ENCODE measurements at places on chromosomes 1 and 21. TPM values are rescaled to one million over a fixed set of nuclear protein-coding genes. Genes with fewer than 3 reads are reported as not detected.

- H3K4me3 ChIP-seq, result no peak overlapping the region
- H3K4me1 ChIP-seq, result no peaks in the 10 kb centered on the region
- H3K27me3 ChIP-seq, result no peaks in the 10 kb centered on the region
- H3K36me3 ChIP-seq, result no peaks in the 10 kb centered on the region
- no peak for DNase-seq
Observed at GRCh38 chr1:168903237-168903830, 174.3 kb upstream of the DPT start.

DNA sequence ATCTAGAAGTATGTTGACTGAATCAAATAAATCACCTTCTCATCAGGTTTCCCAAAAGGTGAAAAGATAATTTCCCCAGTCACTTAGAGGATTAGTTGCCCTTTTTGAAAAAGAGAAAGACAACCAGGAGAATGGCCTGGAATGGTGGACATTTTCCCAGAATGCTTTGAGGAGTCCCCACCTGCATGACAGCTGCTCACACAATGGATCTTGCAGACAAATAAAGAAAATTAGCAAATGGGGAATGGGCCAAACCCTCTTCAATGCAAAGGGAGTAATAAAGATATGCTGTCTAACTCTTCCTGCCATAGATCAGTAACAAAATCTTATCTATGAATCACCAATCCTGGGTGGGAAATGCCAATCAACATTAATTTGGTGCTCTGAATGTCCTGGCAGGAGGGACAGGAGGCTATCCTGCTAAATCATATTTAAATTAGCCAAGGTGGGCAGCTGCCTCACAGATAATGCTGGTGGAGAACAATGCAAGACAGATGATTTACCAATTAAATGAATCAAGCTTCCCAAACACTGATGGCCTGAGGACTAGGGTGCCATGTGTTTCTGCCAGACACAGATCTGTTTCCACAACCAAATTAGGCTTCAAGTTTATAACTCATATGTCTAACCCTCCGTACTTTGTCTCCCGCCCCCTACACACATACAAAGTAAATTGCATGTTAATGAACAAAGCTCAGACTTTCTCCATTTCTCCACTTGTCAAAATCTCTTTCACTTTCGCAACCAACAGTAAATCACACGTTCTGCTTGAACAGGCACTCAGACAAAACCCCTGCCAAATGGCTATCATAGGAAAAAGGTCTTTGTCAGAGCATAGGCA is 488.0 kb upstream of the PLXNA2 start:
- H3K36me3 ChIP-seq, result no peaks in the 10 kb centered on the region
- H3K4me3 ChIP-seq, result no peak overlapping the region
- H3K27me3 ChIP-seq, result no peaks in the 10 kb centered on the region

The COL6A1 gene
- 197 TPM for polyA plus RNA-seq

GRCh38 chr1:47843059-47843458 is 154.1 kb downstream of the TRABD2B start:
- H3K4me3 ChIP-seq, result no peak overlapping the region
- H3K27me3 ChIP-seq, result no peaks in the 10 kb centered on the region
- no peak overlapping the region for H3K27ac ChIP-seq
- no peaks in the 10 kb centered on the region for H3K36me3 ChIP-seq
- peaks cover 18% of the 10 kb centered on the region for H3K4me1 ChIP-seq
- DNase-seq, result no peak

DNA sequence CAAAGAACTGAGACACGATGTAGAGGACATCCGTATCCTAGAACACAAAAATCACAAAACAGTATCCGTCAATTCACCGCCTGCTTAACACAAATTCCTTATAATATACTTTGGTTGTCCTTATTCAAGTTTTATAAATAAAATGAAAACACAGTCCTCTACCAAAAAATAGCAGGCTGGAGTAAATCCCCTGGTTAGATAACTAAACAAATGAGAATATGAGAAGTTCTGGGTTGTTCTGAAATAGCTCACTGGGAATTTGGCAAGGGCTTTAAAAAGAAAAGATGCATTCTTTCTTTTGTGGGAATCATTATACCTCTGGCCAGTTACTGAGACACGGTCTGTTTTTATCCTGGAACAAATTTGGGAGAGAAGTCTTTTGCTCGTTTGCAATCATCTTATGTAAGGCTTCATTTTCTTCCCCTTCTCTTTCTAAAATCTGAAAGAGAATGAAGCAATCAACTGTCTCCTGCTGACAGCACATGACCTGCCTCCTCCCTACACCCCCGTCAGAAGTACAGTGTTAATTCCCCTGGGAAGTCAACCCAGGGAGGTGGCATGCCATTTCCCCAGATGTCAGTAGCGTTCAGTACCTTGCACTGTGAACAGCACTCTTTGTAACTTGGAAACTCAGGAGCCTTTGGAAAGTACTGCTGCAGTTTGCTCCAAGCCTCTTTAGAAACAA is 37.1 kb upstream of the RAP1GAP start:
- no peaks in the 10 kb centered on the region for H3K4me1 ChIP-seq
- H3K36me3 ChIP-seq, result no peaks in the 10 kb centered on the region
- H3K4me3 ChIP-seq, result no peak overlapping the region
- H3K27ac ChIP-seq, result no peak overlapping the region
- DNase-seq, result no peak

The CD101 gene
- polyA plus RNA-seq, result 1.4 TPM

DNA sequence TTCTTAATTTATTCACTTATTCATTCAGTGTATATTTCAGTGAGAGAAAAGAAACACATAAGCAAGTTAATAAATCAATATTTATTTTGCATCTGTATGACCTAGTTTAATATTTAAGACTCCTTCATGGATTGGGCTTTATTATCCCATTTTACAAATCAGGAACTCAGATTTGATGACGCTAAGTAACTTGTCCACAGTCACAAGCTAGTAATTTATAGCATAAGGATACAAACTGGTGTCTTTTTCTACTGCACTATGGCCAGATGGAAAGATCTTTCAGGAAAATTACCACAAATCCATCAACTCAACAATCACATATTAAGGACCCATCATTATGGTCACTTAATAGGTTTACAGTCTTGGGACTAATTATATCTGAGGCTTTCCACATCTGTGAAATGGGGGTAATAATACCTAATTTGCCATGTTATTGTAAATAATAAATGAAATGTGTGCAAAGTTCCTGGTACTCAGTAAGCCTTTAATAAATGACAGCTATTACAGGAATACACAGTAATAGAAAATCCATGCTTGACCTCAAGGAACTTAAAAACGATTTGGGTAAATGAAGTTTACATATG is 13.3 kb downstream of the CDKN2C start:
- H3K36me3 ChIP-seq, result no peaks in the 10 kb centered on the region
- H3K27me3 ChIP-seq, result no peaks in the 10 kb centered on the region
- no peak overlapping the region for H3K4me3 ChIP-seq
- no peak for DNase-seq
- no peak overlapping the region for H3K27ac ChIP-seq

DNA sequence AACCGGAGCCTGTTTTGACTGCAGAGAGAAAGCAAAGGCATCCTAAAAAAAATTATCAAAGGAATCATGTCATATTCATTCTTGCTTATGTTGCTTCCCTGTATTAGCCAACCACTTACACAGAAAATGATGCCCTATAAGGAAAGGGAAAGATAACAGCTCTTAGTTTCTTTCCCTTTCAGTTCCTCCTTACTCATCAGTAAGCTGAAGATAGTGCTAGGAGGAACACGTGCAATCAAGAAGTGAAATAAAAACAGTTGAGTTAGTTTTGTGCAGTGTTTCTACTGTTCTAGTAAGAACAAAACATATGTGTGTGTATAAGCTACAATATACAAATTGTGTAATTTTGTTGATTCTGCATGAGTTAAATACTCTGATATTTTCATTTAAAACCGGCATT is 45.3 kb upstream of the MTF2 start:
- H3K36me3 ChIP-seq, result no peaks in the 10 kb centered on the region
- H3K27ac ChIP-seq, result no peak overlapping the region
- H3K4me3 ChIP-seq, result no peak overlapping the region
- H3K4me1 ChIP-seq, result peaks cover under 1% of the 10 kb centered on the region
- DNase-seq, result no peak
